ENCODE measurements at places on chromosomes 6 and 20.

DNA sequence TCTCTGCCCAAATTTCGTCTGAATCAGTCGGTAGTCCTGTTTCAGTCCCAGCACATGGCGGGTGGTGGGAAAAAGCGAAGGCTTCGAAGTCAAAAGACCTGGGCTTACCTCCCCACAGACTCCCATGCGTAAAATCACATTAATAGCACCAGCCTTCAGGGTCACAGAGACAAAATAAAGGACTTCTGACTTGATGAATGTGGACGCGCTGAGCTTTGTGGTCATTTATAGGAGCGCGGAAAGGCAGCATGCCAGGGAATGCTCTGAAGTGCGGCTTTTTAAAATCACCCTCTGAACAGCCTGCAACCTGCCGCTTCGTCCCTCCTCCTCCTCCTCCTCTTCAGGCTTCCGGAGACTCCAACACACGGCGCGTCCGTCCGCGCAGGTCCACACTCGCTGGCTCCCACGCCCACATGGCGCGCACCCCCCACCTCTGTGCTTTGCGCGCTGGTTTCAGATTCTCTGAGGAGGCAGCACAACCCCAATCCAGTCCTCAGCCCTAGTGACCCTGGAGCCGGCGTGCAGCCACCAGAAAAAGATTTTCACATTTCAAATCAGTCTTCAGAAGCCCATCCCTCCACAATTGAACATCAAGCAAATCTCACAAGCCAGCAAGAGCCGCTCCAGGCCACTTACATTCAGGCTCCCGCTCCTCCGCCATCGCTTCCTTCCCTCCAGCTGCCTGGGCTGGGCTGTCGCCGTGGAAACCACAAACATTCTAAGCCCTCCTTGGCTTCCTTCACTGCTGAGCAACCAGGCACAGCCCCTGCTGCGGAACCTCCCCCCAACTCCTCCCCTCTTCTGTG, at the start of gene C6orf118:
Gene C6orf118 (minus strand): TSS at position 680 of the 806 bp plus-strand sequence. CDS start 19 bp downstream, at position 661.
- DNase-seq = no peak

GRCh38 chr6:53048431-53049195, 16.6 kb upstream of the FBXO9 start:
- DNase-seq = peak; percentile 44

- DNase-seq = no peak
Observed at GRCh38 chr20:31670371-31671228, 32.9 kb downstream of the COX4I2 start.

- DNase-seq = no peak
Observed at GRCh38 chr6:12173181-12173580, 117.0 kb upstream of the EDN1 start.

DNA sequence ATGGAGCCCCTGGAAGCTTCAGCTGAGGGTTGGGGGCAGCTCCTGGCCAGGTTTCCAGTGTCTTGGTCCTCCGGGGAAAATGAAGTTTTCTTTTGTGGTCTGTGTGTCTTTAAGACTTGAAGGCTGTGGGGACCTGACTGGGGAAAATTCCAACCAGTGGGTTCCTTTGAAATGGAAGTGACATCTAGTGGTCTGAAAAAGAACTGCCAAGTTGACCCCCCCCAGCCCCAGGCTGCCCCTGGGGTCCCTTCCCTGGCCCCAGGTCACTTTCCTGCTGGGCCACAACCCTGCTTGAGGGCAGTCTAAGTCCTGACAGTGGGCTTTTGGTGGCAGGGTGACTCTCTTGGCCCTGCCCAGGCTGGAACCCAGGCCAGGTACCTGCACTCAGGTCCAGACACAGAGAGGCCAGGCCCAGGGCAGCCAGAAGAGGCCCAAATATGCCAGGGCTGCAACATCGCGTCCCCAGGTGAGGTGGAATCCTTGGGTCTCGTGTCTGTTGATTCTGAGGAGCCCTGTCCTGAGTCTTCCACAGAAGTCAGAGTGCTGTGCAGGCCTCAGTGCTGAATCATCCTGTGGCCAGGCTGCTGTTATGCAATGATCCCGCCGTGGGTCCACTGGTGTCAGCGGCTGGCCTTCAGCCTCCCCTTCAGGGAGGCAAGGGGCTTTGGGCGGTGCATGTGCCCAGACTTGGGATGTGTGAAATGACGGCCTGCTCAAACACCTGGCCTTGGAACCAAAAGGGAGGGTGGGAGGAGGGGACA, 68.4 kb downstream of the VEGFA start:
- DNase-seq = no peak

- DNase-seq = no peak
Observed at GRCh38 chr6:154070041-154070440, 31.0 kb downstream of the OPRM1 start.

- DNase-seq = peak; percentile 19
Observed at GRCh38 chr20:36399147-36399968, 93.2 kb downstream of the DLGAP4 start.

- DNase-seq = no peak
Observed at GRCh38 chr6:159249128-159249527, 79.9 kb downstream of the FNDC1 start.

GRCh38 chr6:33577718-33578117, 2.4 kb downstream of the BAK1 start:
- DNase-seq = no peak

- DNase-seq = no peak
Observed at GRCh38 chr6:150775415-150776203, 89.9 kb upstream of the MTHFD1L start.

DNA sequence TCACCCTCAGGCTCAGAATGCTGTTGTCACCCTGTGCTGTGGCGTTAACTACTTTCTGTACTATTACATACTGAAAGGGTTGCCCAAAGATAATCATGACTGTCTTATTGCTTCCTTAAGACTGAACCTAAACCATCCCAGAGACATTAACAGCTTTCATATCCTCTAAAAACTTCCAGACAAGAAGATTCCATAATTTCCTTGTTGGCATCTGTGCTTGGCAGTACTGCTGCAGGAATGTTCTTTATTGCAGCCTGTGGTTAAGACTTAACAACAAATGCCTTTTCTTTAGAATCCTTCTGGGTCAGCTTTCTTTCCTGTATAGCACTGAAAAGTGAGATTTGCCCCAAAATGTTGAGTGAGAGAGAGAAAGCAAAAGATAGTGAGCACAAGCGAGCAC, 109.7 kb downstream of the GJA10 start:
- DNase-seq = no peak

- no peak for DNase-seq
Observed at GRCh38 chr20:59657459-59658046, 53.2 kb downstream of the PHACTR3 start.

DNA sequence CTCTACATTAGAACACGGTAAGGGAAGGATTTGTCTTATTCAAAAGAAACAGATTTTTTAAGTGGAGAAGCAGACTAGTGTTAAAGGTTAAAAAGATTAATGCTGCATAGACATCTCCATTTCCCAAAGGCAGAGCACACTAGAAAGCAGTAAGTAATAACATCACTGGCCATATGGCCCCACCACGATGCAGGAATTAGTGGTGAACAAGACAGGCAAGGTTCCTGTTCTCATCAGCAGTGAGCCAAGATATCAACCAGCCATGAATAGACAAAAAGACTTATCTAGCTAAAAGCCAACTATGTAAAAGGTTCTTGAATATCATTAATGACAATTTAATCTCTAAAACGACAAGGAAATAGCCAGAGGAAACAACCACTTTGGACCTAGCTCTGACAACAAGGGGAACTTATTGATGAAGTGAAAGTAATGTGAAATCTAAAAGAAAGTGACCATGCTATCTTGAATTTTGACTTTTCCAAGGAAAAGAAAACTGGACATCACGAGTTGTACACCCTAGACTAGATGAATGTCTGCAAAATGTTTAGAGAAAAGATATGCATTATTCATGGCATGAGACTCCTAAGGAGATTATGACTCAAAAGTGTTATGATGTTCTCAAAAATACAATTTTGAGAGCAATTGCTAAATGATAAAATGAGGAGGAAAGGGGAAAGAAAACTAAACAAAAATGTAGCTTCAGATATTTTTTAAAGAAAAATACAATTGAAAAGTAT, 157.9 kb upstream of the STXBP5 start:
- DNase-seq = no peak

- no peak for DNase-seq
Observed at GRCh38 chr6:110390404-110390803, 25.0 kb downstream of the DDO start.

GRCh38 chr6:122997541-122998150, 1.6 kb downstream of the CLVS2 start:
- DNase-seq = no peak

- no peak for DNase-seq
Observed at GRCh38 chr6:63731930-63732329, 96.3 kb downstream of the PHF3 start.

- DNase-seq = no peak
Observed at GRCh38 chr6:51108563-51109234, 290.0 kb downstream of the TFAP2B start.

GRCh38 chr20:55935448-55936208, 69.7 kb downstream of the CBLN4 start:
- DNase-seq = no peak

DNA sequence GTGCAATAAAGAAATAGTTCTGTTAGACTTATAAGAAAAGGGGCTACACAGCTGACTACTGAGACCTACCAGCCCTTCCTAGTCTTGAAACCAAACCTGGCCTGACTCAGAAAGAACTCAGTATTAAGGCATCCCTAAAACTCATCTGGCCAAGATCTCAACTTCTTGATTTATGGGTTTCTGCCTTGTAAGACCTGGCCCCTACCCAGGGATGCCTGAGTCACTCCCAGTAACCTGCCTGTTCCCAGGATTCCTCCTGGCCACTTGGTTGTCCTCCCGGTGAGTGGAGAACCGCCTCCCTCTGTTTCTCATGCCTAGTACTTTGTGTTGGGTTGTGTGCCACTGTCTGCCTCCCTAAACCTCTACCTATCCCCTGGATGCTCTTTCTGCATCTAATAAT, 189.4 kb upstream of the PREP start:
- DNase-seq = no peak

DNA sequence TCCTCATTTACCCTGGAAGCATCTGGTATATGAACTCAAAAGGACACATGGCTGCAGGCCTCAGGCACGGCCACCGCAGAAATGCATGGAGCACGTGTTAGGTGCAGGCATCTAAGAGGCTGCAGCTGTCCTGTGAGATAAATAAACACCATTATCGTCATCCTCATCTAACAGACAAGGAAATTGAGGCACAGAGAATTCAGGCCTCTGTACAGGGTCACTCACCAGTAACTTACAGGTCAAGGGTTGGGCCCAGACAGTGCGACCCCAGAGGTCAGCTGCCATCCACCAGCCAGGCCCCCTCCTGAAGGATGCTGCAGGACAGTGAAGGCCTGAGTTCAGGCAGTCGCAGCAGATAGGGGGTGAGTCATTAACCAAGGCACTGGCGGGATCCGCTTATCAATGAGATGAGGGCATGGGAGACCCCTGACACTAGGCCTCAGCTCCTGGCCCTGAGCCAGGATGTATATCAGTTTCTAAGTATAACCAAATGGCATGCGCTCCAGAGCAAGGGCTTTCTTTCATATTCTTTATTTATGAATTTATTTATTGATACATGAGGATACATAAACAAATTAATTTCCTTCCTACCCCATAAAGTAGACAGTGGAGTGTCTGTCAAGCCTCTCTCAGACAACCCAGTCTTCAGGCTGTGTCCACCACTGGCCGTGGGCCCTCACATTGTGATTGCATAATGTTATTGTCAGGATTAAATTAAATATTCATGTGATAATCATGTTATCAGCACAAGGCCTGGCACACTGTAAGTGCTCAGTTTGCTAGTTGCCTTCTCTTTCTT, 316.9 kb downstream of the QKI start:
- DNase-seq = no peak

- DNase-seq = no peak
Observed at GRCh38 chr6:2990932-2991506, 8.7 kb upstream of the NQO2 start.

GRCh38 chr20:49395183-49395582, 87.3 kb downstream of the KCNB1 start:
- no peak for DNase-seq

DNA sequence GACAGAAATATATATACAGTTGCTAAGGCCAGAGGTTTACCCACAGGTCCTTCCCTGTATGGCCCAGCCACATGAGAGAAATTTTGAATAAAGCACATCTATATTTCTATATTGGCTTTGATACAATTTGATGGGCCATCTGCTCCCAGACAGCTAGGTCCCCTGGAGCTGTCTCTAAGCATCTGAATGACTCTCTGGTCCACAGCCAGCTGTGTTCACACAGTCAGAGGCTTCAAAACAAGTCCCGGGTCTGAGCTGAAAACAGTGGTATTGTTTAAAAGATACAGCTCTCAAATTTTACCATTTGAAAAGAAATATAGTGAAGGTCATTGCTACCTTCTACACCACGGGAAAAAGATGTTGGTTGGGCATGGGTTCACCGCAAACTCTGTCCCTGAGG, 161.1 kb downstream of the SLC35B3 start:
- no peak for DNase-seq

Data from CD4-positive, alpha-beta T cell treated with Interleukin-10 for 1 hour (primary cell).